Fibroblast of mammary gland (primary cell): ENCODE measurements at places on chromosomes 5 and 9.

GRCh38 chr9:88218726-88219125 is 80.5 kb upstream of the SPATA31C2 start:
- no peak for DNase-seq

- no peak for DNase-seq
Measured at GRCh38 chr5:129465776-129466344, 5.8 kb downstream of the ADAMTS19 start.

GRCh38 chr5:149894237-149894636 is 50.4 kb downstream of the PDE6A start:
- DNase-seq: no peak

DNA sequence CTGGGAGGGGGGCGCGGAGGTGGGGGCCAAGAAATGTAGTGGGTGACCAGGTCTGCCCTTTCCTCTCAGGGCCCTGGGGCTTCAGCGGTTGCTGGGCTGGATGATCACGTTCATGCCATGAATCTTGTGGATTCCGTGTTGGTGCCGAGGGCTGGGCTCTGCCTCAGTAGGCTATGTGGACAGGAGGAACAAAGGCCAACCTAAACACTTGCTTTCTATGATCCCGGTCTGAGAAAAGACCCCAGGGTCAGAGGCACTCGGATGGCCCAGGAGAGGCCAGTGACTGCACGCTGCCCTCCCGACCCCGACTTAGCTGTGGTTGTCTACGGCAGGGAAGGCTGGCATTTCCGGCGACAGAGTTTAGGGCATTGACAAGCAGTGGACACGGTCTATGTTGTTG is 26.6 kb downstream of the PHF2 start:
- DNase-seq: no peak

DNA sequence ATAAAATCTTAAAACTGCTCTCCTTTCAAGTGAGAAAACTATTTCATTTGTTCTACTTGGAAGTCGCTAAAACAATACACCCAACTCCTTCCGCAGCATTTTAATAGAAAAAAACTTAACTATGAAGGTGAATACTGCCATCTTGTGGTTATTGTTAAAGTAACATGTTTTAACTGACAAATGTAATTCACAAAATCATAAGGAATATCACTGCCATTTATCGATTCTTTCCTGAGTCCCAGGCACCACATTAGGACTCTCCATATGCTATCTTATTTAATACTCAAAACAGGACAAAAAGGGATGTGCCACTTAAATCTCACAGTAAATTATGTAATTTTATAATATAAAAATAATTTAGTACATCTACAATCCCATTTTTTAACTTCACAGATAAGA is 130.5 kb upstream of the ITGA1 start:
- DNase-seq: peak; percentile 65

GRCh38 chr5:168734620-168735300 is 155.6 kb upstream of the PANK3 start:
- DNase-seq: peak; percentile 81

DNA sequence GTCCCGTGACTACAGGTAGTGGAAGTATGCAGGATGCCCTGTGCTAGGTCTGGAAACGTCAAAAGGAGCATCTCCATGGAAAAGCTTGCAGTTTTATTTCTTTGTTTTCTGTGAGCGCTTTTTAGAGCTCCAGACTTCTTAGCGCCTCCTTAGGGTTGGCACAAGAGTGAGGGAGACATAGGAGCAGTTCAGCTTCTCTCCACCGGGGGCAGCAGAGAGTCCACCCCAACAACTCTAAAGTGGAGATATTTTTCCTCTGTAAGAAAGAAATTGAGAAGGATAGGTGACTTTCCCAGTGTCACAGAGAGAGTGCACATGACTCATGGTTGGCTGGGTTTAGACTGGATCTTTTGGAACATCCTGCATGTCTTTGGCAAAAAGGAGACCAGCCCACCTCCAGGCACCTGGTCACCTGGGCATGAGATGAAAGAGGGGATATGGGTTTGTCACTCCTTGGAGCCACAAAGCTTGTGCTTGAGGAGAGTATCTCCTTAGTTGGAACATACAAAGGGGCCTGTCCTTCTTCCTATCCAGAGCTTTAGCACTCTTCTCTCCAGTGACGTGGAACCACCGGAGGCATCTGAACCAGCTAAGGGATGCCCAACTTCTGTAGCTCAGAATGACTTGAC is 637.7 kb downstream of the SEMA5A start:
- DNase-seq: peak; percentile 50

DNA sequence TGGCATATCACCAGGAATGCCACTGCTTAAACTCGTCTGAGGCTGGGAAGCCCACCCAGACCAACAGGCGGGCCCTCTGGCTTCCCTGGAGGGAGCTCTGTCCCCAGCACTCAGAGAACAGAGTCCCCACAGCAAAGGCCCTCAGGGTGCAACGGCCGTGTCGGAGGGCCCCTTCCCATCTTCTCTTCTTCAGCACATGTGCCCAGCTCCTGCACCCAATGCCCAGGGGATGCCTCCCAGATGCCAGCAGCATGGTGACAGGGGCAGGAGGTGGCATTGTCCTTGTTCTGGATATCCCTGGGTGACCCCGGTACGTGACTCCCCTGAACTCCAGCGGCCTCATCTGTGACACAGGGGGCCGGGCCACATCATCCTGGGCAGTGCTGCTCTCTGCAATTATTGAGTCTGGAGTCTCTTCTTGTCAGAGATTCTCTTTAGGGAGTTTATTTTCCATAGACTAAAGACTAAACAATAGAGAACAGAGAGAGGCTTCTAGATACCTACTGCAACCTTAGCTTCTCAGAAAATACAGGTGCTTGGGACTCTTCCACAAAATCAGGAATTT is 13.6 kb upstream of the OLFM1 start:
- DNase-seq: no peak

DNA sequence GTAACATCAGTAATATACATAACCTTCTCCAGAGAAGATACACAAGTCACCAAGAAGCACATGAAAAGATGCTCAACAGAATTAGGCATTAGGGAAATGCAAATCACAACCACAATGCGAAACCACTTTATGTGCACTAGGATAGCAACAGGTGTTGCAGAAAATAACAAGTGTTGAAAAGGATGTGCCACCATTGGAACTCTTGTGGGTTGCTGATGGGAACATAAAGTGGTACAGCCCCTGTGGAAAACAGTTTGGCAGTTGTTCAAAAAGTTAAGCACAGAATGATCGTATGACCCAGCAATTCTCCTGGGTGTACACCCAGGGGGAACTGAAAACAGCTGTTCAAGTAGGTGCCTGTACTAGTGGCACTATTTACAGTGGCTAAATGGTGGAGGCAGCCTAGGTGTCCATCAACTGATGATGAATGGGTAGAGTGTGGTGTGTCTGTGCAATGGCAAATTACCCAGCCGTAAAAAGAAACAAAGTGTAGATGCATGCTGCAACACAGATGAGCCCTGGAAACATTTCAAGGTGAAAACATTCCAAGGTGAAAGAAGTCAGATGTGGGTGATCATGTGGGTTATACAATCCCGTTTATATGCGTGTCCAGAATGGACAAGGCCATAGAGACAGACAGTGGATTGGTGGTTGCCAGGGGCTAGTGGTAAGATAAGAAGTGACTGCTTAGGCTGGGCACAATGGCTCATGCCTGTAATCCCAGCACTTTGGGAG is 27.2 kb downstream of the CCDC69 start:
- DNase-seq: peak; percentile 6

- no peak for DNase-seq
Measured at GRCh38 chr5:159678657-159679392, 237.5 kb upstream of the ADRA1B start.

- peak; percentile 51 for DNase-seq
Measured at GRCh38 chr9:76873821-76874220, 32.1 kb downstream of the PRUNE2 start.
